Stimulated activated CD8-positive, alpha-beta memory T cell treated with anti-CD3 and anti-CD28 coated beads, Interleukin-15, amount 100 ng/mL, for 4 hours (primary cell): ENCODE measurements at places on chromosomes 4 and X.

- no peak for DNase-seq
These were observed 492 bp upstream of the SLIT2 start for GRCh38 chr4:20251031-20251795.

DNA sequence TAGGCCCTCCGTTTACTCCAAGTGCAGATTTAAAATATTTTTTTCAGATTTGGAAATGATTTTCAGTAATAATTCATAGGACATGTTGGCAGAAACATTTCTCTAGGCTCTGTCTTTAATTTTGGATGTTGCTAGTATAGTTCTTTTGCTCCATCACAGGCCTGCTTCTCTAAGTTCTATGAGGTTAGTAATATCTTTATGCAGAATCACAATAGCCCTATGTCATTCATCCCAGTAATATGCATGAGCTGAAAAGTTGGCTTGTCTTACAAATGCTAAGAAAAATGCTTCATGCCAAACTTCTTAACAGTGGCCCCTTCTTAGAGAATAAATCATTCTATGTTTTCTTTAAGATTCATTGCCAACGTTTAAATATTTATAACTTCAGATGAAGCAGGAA lies 148.3 kb upstream of the TLL1 start:
- DNase-seq = no peak

GRCh38 chr4:182604161-182604622 lies 313.0 kb downstream of the DCTD start:
- DNase-seq = no peak

DNA sequence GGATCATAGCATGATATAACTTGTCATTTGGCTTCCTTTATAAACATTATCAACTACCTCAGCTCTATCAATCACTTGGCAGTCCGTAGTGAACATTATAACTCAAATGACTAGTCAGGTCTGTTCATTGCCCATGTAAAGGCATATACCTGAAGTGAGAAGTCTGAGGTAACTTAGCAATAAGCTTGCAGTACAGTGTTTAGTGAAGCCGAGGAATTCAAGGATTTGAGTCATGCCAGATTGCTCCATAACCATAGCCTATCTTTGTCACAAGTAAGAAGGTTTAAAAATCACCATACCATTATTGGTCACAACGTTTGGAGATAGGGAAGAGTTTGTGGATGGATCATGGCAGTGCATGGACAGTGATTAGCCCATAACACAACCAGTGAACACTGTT lies 41.6 kb downstream of the AR start:
- no peak for DNase-seq

- no peak for DNase-seq
These were observed 99.2 kb downstream of the JADE1 start for GRCh38 chr4:128908735-128909134.

GRCh38 chr4:121192480-121192879 lies 28.4 kb upstream of the TNIP3 start:
- no peak for DNase-seq

- DNase-seq = no peak
These were observed 18.4 kb downstream of the IQSEC2 start for GRCh38 chrX:53262918-53263394.

- no peak for DNase-seq
These were observed 840 bp downstream of the GUF1 start for GRCh38 chr4:44679060-44679459.

GRCh38 chr4:5863461-5864113 lies 29.3 kb downstream of the CRMP1 start:
- no peak for DNase-seq

- DNase-seq = no peak
These were observed 13.6 kb downstream of the EREG start for GRCh38 chr4:74378573-74378972.

GRCh38 chrX:41118156-41118555 lies 32.9 kb downstream of the USP9X start:
- no peak for DNase-seq

- no peak for DNase-seq
These were observed at the start of gene C4orf51 for GRCh38 chr4:145679991-145680455. Gene C4orf51, plus strand, starts transcription at chr4:145680146. Its CDS starts 58 bp downstream, at chr4:145680204.

GRCh38 chr4:40525752-40526598 lies 103.7 kb downstream of the RBM47 start:
- no peak for DNase-seq

DNA sequence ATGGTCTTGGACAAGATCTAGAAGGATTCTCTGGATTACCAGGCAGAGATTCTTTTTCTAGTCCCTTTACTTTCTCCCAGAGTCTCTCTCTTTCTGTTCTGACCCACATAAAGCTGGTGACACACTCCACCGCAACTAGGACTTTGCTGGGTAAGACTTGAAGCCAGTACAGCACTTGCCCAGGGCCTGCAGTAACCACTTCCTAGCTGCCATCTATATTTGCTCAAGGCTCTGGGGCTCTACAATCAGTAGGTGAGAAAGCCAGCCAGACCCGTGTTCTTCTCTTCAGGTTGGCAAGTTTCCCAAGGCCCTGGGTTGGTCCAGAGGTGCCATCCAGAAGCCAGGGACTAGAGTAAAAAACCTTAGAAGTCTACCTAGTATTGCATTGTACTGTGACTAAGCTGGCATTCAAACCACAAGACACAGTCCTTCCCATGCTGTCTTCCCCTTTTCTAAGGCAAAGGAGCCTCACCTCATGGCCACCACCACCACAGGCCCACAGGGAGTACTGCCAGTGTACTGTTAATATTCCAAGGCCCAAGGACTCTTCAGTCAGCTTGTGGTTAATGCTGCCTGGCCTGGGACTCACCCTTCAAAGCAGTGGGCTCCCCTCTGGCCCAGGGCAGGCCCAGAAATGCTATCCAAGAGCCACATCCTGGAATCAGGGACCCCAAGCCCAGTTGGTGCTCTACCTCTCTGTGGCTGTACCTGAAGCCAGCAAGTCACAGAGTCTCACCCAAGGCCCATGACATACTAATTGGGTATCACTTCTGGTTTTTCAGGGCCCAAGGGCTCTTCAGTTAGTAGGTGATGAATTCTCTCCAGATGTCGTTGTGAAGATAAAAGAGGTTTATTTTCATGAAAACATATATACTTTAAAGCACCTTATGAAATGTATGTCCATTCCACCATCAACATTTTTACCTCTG lies 54.7 kb downstream of the CD38 start:
- no peak for DNase-seq

GRCh38 chrX:140563893-140564292 lies 59.0 kb upstream of the SOX3 start:
- DNase-seq = no peak

GRCh38 chrX:72121383-72121782 lies 10.3 kb downstream of the RTL5 start:
- no peak for DNase-seq

- DNase-seq = no peak
These were observed 15.7 kb downstream of the SH2D1A start for GRCh38 chrX:124362072-124362471.

DNA sequence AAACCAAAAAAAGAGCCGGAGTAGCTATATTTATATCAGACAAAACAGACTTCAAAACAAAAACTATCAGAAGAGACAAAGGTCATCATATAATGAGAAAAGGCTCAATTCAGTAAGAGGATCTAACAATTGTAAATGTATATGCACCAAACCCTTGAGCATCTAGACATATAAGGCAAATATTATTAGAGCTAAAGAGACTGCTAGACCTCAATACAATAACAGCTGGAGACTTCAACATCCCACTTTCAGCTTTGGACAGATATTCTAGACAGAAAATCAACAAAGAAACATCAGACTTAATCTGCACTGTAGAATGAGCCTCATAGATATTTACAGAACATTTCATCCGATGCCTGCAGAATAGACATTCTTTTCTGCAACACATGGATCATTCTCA lies 4.8 kb upstream of the PROM1 start:
- no peak for DNase-seq

DNA sequence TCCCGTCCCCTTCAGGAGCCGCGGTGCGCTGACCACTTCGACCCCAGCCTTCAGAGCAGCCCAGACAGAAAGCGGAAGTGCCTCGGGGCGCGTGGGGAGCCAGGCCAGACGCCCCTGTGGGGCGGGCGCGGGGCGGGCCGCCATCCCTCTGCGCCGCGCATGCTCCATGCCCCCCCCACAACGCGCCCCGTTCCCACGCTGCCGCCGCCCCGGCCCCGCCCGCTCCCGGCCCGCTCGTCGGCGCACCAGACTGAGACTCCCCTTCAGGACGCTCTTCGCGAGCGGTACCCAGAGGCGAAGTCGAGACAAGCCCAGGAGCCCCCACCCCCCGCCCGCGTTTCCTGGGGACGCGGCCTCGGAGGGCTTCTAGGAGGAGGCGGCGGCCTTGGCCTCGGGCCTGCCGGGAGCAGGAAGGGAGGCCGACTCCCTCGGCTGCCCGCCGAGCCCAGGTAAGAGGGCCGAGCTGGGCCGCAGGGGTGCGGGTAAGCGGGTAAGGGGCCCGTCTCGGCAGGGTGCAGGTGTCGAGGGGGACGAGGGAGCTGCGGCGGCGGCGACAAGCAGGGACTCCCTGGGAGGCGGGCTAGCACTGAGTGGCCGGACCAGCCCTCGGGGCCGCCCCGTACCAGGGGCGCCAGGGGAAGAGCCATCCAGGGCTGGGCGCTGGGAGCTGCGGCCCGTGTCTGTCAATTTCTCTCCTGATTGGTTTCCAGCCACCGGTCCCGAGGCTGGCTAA lies at the start of gene ZFP92:
Gene ZFP92, plus strand, starts transcription at position 218 of the 733 bp plus-strand sequence. CDS start 6,851 bp downstream, outside the sequence.
- DNase-seq = no peak

- no peak for DNase-seq
These were observed 6.8 kb upstream of the ANOS1 start for GRCh38 chrX:8738588-8739189.

DNA sequence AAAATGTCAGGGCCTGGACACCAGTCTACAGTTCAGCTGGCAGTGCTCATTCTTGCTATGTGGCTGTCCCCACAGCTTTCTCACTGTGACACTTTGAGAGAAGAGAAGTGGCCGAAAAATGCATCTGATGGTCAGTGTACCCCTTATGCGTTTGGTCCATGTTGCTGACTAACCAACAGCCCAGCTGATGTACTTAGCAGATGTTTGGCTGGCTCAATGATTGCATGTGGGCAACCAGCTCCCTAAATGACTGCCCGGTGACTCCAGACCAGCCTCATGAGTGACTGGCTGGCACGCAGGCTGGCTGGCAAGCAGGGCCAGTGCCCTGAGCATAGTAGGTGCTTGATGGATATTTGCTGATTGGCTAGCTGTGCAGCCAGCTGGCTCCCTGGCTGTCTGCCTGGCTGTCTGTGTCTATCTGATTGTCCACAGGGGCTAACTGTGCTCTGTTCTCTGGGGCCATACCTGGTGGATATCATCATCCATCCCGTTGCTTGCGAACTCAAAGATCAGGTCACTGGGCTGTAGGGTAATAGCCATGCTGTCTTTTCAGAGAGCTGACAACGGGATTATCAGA lies 29.4 kb downstream of the ELF4 start:
- DNase-seq = no peak

- DNase-seq = no peak
These were observed 16.6 kb downstream of the MAGEA9B start for GRCh38 chrX:149570668-149571067.

DNA sequence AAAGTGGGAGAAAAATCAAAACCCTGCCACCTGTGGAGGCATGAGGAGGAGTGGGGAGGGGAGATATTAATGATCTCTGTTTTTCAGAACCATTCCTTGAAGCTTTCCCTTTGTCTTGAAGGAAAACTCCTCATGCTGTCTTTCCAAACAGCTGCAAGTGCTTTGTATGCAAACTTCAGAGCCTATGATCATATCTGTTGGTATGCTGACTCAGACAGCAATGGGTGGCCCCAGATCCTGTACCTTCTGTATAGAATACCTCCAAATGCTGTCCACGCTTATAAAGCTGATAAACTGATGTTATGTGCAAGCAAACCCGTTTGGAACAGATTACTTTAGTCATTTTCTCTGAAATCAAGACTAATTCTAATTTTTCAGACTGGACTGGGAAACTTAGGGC lies 31.9 kb downstream of the BMP15 start:
- DNase-seq = no peak

DNA sequence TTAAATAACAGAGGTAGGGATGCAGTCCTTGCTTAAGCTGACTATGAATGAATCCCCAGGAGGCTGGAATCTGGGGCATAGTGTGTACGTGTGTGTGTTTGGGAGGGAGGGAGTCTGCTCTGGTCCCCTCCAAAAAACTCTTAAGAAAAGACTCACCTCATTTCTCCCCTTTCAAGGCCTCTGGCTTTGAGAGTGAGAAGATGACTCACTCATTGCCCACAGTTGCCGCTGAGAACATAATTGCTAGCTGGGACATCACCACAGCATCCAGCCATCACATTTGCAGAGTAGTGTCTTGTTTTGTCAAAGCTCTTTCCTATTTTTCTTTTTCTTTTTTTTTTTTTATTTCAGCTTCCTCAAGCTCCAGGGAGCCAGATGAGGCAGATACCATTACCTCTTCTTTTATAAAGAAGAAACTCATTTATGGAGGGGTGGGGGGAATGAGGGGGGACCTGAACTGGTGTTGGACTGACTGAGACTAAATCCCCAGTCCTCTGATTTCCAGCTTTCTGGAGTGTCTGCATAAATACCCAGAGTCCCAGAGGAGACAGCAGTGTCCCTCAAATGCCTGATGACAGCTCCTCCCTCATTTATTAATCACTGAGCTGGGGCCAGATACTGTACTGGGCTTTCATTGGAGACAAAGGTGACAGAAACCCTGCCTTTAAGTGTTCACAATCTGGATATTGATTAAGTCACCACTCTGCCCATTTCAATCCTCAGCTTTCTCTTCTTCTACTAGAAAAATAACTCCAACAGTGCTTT lies 61.9 kb upstream of the LAS1L start:
- DNase-seq = peak; percentile 25

GRCh38 chrX:14590693-14591424 lies 61.5 kb downstream of the GLRA2 start:
- no peak for DNase-seq

DNA sequence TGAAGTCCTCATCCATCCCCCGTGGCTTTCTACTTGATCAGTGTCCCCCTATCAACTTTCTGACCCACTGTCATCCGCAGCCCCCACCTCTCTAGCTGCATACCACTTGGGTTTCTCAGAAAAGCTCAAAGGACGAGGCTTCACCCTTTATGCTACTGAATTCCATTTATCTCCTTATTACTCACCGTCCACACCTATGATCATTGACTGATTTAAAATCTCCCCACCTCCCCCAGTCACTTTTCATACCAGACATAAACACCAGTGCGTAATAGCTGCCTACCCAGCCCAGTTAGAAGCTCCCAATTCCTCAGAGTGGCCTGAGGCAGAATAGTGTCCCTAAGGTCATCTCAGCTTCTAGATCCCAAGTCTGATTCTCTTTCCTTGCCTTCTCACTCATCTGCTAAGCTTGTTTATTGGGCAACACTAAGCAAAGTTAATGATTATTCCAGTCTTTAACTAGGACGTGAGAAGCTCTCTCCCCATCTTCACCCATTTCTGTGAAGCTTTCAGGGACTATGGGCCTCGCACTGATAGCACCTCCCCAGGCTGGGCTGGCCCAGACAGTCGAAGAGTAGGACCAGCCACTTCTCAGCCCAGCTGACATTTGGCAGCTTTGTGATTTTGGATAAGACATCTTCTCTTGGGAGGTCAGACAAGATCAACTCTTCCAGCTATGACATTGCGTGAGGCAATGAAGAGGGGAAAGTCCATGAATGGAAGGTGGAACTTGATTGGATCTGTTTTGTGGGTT lies 7.2 kb upstream of the DDX60L start:
- DNase-seq = no peak
